ENCODE measurements at places on chromosomes 1 and 21. TPM values are rescaled to one million over a fixed set of nuclear protein-coding genes. Genes with fewer than 3 reads are reported as not detected.

OR10Z1 gene
- not detected for total RNA-seq

TCHHL1 gene
- total RNA-seq = not detected

SPOCD1 gene
- total RNA-seq = 0.36 TPM

DNA sequence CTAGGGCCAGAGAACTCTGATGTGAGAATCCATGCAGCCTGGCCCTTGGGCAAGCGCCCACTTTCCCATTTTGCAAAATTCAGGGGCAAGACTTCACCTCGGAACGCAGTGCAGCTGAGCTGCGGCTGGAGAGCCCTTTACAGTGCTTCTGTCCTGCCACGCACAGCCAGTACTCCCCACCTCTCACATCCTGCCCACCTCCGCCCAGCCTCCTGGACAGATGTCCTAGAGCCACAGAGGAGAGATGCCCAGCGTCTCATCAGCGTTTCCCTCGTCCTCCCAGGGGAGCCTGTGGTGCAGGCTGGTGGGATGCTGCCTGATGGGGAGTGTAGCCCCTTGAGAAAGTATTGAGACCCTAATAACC, 29.6 kb downstream of the RUNX3 start:
- DNase-seq = no peak

DDR2 gene
- 0.21 TPM for total RNA-seq

DNA sequence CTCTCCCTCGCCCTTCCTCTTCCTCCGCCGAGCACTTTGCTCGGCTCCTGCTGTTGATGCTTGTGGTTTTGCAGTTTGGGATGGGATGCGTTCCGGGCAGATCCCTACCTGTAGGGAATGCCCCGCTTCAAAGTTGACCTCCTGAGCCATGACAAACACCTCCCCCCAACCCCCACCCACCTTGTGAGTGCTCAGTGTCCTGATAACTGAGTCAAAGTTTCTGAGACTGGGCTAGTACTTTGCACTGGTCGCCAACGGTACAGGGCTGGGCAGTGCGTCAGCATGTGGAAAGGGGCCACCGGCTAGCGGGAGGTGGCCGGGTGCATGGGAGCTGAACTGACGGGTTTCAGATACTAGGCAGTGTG, 771 bp downstream of the RABGAP1L start:
- DNase-seq = no peak

Data from naive thymus-derived CD8-positive, alpha-beta T cell (primary cell).